Lower lobe of right lung (tissue), 2 donors: ENCODE measurements at places on chromosomes 1 and 21.

- no peak overlapping the region for H3K27ac ChIP-seq
- no peak for DNase-seq
- H3K27me3 ChIP-seq = no peaks in the 10 kb centered on the region
- H3K36me3 ChIP-seq = no peaks in the 10 kb centered on the region
- no peak overlapping the region for H3K4me3 ChIP-seq
Observed at GRCh38 chr21:34018185-34018584, 55.2 kb upstream of the MRPS6 start.

GRCh38 chr1:27736252-27736651 lies 10.5 kb downstream of the FAM76A start:
- H3K27me3 ChIP-seq = no peaks in the 10 kb centered on the region
- H3K4me1 ChIP-seq = no peaks in the 10 kb centered on the region
- DNase-seq = no peak
- H3K27ac ChIP-seq = no peak overlapping the region

GRCh38 chr1:1753607-1754005 lies 24.7 kb downstream of the NADK start:
- no peak overlapping the region for H3K27ac ChIP-seq
- peaks cover 63% of the 10 kb centered on the region for H3K36me3 ChIP-seq
- H3K27me3 ChIP-seq = no peaks in the 10 kb centered on the region
- peaks cover 14% of the 10 kb centered on the region for H3K4me1 ChIP-seq
- H3K4me3 ChIP-seq = no peak overlapping the region

- no peak overlapping the region for H3K4me3 ChIP-seq
- peaks cover 28% of the 10 kb centered on the region for H3K36me3 ChIP-seq
- DNase-seq = no peak
- H3K27me3 ChIP-seq = no peaks in the 10 kb centered on the region
- H3K4me1 ChIP-seq = peaks cover 42% of the 10 kb centered on the region
- H3K27ac ChIP-seq = peak overlapping the region; percentile 76
Observed at GRCh38 chr1:27556435-27556780, 47.5 kb downstream of the AHDC1 start.

DNA sequence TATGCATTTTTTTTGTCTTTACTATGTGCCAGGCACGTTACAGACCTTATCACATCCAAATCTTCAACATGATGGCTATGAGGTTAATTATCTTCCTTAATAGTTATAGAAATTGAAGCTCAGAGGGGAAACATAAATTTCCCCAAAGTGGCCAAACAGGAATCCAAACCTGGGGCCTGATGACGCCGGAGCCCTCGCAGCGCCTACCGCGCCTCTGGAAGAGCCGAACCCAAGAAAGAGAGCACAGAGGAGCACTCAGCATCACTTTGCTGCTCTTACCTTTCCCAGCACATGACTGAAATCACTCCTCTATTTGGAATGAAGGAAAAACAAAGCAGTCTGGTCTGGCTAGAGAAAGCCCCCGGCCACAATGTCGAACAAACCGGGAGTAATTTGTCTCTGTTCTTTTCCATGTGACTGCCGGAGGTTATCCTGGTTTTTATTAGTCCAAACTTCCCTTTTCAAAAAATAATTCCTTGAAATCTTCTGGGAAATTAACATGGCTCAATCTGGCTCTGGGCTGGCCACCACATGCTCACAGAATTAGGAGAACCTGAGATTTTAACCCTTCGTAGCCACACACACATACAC lies 195.5 kb downstream of the ADSS2 start:
- peaks cover 5% of the 10 kb centered on the region for H3K4me1 ChIP-seq
- no peak overlapping the region for H3K27ac ChIP-seq
- H3K36me3 ChIP-seq = no peaks in the 10 kb centered on the region
- no peak overlapping the region for H3K4me3 ChIP-seq

- no peak overlapping the region for H3K4me3 ChIP-seq
- H3K36me3 ChIP-seq = peaks cover 78% of the 10 kb centered on the region
- no peaks in the 10 kb centered on the region for H3K27me3 ChIP-seq
- no peak overlapping the region for H3K27ac ChIP-seq
- peaks cover 39% of the 10 kb centered on the region for H3K4me1 ChIP-seq
Observed at GRCh38 chr1:36458910-36459309, 5.3 kb downstream of the MRPS15 start.

DNA sequence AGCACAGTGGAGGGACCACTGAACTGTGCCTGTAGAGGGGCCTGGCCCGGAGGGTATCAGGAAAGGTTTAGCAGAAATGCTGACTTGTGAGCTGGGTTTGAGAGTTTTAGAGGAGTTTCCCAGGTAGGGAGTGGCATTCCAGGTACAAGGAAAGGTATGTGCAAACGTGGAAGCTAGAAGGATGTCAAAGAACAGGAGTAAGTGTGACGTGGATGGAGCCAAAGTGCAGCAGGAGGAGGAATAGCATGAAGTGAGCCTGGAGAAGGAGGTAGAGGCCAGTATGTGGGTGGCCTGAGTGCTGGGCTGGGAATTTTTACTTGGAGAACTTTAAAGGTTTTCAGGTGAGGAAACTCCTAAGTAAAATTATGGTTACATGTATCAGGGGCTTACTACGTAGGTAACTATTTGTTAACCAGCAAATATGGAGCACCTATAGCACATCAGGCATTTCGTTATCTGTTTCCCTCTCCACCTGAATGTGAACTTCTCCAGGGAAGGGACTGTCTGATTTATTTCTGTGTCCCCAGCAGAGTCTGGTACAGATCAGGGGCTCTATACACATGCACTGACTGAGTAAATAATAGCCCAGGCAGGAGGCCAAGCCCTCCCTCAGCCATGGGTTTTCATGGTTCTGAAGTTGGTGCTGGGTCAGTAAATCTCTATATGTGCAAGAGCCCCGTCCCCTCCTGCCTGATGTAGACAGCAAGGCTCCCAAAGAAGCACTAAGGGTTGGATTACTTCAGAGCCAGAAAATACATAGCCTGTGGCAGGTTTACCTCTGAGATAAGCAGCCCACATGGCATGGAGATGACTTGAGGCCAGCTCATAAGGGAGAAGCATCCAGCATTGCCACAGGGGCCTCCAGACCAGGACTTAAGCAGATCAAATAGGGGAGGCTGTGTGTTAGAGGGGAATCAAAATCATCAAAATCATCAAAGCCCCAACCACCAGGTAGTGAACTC lies 43.4 kb downstream of the CDCP2 start:
- no peak overlapping the region for H3K27ac ChIP-seq
- H3K27me3 ChIP-seq = no peaks in the 10 kb centered on the region
- DNase-seq = no peak
- H3K4me1 ChIP-seq = no peaks in the 10 kb centered on the region

DNA sequence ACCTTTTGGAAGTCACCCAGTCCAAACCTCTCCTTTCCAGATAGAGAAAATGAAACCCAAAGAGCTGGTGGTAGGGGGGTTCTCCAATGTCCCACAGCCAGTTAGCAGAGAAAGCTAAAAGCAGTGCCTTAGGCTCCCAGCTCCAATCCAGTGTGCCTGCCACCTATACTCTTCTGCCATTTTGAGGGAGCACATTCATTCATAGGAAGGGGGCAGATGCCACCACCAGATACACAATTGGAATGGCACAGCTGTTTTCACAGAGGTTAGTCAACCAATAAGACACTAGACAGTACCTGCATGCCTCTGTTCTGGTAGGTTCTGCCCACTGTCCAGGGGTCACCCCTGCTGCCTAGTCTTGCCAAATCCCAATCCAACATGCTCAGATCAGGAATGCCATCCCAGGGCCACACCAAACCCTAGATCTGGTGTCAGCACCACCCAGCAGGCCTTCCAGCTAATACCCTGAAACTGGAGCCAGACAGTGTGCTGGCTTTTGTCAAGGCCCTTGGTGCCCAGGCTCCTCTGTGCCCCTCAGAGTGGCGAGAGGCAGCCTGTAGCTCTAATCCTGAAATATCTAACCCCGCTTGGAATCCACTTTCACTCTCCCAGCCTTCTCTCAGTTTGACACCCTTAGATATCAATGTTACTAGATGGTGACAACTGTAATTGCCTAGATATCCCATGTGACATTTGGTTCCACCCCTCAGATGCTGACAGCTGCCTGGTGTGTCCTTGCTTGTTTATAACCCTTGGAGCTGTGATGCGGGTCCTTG lies 178.6 kb downstream of the TGFBR3 start:
- no peaks in the 10 kb centered on the region for H3K27me3 ChIP-seq
- H3K4me3 ChIP-seq = no peak overlapping the region
- peaks cover 4% of the 10 kb centered on the region for H3K4me1 ChIP-seq
- peaks cover 55% of the 10 kb centered on the region for H3K36me3 ChIP-seq
- no peak for DNase-seq

DNA sequence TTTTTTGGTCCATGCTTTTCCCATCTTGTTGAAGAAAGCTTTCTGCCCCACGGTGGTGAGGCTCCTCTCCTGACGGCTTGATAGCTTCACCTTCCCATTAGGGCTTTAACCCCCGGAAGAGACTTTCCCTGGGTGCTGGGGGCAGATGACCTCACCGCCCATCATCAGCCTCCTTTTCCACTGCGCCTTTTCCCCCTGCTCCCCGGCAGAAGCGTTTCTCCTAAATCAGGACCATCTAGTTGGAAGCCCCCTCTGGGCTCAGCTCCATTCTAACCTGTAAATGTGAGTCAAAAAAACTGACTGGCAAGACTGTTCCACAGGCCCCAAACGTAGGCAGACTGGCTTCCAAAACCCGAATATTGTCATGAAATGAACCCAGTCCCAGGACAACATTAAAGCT lies 6.7 kb downstream of the POFUT2 start:
- no peaks in the 10 kb centered on the region for H3K27me3 ChIP-seq
- H3K27ac ChIP-seq = no peak overlapping the region
- peak; percentile 18 for DNase-seq
- no peaks in the 10 kb centered on the region for H3K4me1 ChIP-seq
- H3K4me3 ChIP-seq = no peak overlapping the region
- peaks cover 97% of the 10 kb centered on the region for H3K36me3 ChIP-seq

DNA sequence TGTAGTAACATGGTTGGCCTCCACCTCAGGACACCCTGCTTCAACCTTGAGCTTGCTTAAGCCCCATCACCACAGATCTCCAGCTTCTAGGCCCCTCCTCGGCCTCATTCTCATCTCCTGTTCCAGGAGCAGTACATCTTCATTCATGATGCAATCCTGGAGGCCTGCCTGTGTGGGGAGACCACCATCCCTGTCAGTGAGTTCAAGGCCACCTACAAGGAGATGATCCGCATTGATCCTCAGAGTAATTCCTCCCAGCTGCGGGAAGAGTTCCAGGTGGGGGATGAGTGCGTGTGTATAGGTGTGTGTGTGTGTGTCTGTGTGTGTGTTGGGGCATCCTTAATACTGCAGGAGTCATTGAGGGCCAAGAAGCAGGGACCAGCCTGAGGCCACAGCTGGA lies 79.6 kb downstream of the PTPRU start:
- H3K36me3 ChIP-seq = peaks cover 60% of the 10 kb centered on the region
- no peak overlapping the region for H3K4me3 ChIP-seq
- no peaks in the 10 kb centered on the region for H3K27me3 ChIP-seq
- no peak for DNase-seq
- H3K27ac ChIP-seq = no peak overlapping the region

DNA sequence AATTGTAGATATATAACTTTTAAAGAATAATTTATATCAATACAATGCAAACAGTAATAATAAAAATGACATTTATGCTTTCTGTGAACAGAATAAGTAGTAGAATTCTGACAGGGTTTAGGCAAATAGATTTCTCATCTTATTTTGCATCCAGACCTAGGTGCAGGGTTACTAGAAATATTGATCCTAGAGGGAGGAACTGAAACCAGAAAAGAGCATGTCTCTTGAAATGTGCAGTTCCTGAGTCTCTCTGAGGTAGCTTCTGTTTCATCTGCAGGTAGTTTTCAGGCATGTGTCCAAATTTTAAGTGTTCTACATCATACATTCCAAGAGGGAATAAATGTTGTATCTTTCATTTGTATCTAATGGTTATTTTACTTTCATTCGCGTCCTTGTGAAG lies 631.9 kb upstream of the ADGRL4 start:
- no peak for DNase-seq
- no peaks in the 10 kb centered on the region for H3K4me1 ChIP-seq
- no peak overlapping the region for H3K4me3 ChIP-seq
- no peaks in the 10 kb centered on the region for H3K36me3 ChIP-seq
- H3K27me3 ChIP-seq = no peaks in the 10 kb centered on the region
- no peak overlapping the region for H3K27ac ChIP-seq

- no peaks in the 10 kb centered on the region for H3K36me3 ChIP-seq
- peak; percentile 49 for DNase-seq
- H3K4me1 ChIP-seq = peaks cover 19% of the 10 kb centered on the region
- H3K4me3 ChIP-seq = peak overlapping the region; percentile 86
- peak overlapping the region; percentile 84 for H3K27ac ChIP-seq
Observed at GRCh38 chr1:165828103-165828668, 772 bp downstream of the UCK2 start.

DNA sequence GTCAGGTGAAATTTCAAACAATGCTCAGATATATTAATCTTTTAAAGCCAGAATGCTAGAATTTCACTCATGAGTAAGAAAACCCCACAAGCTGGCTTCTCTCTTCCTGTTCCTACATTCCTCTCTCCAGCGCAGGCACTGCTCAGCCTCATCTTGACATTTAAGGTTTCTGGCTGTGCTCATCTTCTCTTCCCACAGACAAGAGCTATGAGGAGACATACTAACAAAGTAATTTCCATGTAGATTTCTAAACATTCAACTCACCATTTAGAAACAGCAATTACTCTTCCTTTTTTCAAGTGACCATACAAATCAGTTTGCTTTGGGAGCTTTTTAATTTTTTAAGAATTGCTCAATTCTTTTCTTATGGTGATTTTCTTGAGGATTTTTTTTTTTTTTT lies 7.8 kb upstream of the LRRC8D start:
- H3K4me3 ChIP-seq = no peak overlapping the region
- no peak for DNase-seq
- H3K4me1 ChIP-seq = no peaks in the 10 kb centered on the region
- no peaks in the 10 kb centered on the region for H3K36me3 ChIP-seq

- H3K27ac ChIP-seq = peak overlapping the region; percentile 82
- peaks cover 24% of the 10 kb centered on the region for H3K4me1 ChIP-seq
- H3K4me3 ChIP-seq = no peak overlapping the region
- H3K36me3 ChIP-seq = peaks cover 80% of the 10 kb centered on the region
Observed at GRCh38 chr21:33286076-33286475, 19.9 kb downstream of the IL10RB start.

- no peak overlapping the region for H3K4me3 ChIP-seq
- peaks cover 82% of the 10 kb centered on the region for H3K36me3 ChIP-seq
- peaks cover 9% of the 10 kb centered on the region for H3K4me1 ChIP-seq
- no peaks in the 10 kb centered on the region for H3K27me3 ChIP-seq
- DNase-seq = no peak
- no peak overlapping the region for H3K27ac ChIP-seq
Observed at GRCh38 chr1:12356004-12356890, 126.4 kb downstream of the VPS13D start.

- no peak for DNase-seq
- no peaks in the 10 kb centered on the region for H3K4me1 ChIP-seq
- no peak overlapping the region for H3K27ac ChIP-seq
- H3K27me3 ChIP-seq = no peaks in the 10 kb centered on the region
Observed at GRCh38 chr1:87600854-87601253, 272.2 kb downstream of the LMO4 start.

GRCh38 chr1:83999316-83999819 lies 436 bp upstream of the TTLL7 start:
- H3K27ac ChIP-seq = peak overlapping the region; percentile 78
- DNase-seq = peak; percentile 83
- H3K4me3 ChIP-seq = peak overlapping the region; percentile 67
- H3K27me3 ChIP-seq = peaks cover 5% of the 10 kb centered on the region
- peaks cover 6% of the 10 kb centered on the region for H3K4me1 ChIP-seq
